ENCODE measurements at places on chromosomes 3 and 15.

- DNase-seq = no peak
Measured at GRCh38 chr3:107855710-107856109, 235.1 kb downstream of the CD47 start.

DNA sequence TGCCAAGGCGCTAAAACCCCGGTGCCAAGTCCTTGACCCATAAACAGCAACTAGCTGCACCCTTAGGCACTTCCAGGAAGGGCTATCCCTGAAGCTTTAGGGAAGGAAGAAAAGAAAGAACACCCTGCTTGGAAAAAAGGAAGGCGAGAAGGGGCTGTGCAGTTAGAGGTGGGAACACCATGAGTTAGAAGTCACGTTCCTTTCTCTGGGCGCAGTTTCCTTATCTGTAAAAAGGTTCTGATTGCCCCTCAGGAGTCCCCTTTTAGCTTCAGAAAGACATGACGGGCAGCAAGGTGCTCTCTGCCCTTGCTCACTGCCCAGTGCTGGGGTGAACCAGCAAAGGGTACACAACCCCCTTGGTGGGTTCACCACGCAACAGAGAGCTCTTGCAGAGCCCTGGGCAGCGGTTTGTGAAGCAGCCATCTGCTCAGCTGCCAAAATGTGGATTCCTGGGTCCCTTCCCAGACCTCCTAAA, 798 bp downstream of the GCHFR start:
- DNase-seq = no peak

GRCh38 chr3:51930439-51930838, 11.3 kb downstream of the RRP9 start:
- no peak for DNase-seq

GRCh38 chr3:190626951-190627620, 113.2 kb downstream of the IL1RAP start:
- DNase-seq = no peak

- no peak for DNase-seq
Measured at GRCh38 chr3:12977117-12977808, 96.0 kb downstream of the IQSEC1 start.

DNA sequence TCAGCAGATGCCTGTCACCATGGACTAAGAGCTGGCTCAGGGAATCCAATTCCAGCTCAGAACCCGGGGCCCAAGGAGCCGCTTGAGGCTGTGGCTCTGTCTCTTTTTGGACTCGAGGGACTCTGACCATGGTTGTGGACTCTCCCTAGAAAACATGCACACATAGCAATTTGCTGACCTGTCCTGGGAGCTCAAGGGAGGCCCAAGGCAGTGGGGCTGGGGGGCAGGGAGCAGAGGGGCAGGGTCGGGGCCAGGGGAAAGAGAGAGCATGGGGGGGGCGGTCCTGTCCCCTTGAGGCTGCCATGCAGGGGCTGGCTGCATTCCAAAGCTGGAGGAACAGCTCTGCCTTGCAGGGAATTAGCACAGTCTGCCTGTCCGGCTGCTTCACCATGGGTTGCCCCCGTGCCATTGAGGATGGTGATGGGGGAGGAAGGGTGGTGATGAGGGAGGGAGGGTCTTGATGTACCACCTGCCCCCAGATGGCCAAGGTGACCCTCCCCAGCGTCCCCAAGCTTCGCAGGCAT, 190.1 kb downstream of the GOLGA6L6 start:
- DNase-seq = peak; percentile 45

GRCh38 chr3:151559736-151560135, 98.9 kb upstream of the IGSF10 start:
- DNase-seq = no peak

GRCh38 chr3:37493485-37494080, 319.2 kb upstream of the LRRFIP2 start:
- no peak for DNase-seq

- no peak for DNase-seq
Measured at GRCh38 chr15:56468401-56468800, 3.5 kb upstream of the MNS1 start.

DNA sequence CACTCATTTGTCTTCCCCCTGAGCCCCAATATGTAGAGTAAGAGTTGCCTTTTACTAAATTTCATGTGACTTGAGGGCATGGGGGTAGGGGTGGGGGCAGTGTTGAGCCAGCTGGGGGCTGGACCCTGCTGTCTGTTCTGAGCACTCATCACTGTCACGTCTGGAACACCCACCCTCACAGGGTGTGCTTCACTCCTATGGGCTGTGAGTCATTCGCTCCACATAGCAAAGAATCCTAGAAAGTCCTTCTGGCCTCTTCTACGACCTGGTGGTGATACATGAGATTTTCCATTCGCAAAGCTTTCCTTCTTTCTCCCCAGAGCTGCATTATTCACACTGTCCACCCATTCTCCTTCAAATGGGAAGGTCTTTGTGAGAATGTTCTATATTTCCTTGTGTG, 43.6 kb upstream of the MGLL start:
- DNase-seq = no peak

DNA sequence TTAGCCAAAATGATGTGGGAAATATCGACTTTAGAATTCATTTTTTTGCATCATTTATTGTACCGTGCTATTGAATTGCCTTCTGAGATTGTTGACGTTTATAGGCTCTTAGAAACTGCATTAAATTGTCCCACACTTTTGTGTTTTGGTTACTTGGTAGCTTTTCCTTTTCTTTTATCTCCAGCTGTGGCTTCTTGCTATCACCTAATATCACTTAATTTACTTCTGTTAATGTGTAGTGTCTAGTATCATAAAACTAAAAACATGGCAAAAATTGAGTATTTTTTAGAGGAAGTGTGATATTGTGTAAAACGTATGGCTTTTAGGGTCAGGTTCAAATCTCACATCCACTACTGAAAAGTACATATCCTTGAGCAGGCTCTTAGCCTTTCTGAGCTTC, 11.2 kb downstream of the TMOD3 start:
- DNase-seq = no peak

DNA sequence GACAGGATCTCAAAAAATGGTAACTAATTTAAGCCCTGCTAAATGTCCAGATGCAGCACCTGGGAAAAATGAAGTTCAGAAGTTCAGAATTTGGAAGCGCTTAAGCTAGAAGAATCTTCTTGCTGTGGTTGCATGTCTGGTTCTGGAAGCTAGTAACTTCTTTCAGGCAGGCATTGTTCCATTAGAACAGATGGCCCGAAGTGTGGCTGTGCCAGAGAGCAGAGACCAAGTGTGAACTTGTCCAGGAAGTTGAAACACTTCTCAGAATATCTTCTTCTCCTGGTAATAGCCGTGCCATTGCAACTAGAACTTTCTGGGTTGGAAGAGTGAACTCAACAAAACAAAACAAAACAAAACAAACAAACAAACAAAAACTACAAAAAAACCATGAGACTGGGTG, 80.0 kb downstream of the MITF start:
- no peak for DNase-seq

DNA sequence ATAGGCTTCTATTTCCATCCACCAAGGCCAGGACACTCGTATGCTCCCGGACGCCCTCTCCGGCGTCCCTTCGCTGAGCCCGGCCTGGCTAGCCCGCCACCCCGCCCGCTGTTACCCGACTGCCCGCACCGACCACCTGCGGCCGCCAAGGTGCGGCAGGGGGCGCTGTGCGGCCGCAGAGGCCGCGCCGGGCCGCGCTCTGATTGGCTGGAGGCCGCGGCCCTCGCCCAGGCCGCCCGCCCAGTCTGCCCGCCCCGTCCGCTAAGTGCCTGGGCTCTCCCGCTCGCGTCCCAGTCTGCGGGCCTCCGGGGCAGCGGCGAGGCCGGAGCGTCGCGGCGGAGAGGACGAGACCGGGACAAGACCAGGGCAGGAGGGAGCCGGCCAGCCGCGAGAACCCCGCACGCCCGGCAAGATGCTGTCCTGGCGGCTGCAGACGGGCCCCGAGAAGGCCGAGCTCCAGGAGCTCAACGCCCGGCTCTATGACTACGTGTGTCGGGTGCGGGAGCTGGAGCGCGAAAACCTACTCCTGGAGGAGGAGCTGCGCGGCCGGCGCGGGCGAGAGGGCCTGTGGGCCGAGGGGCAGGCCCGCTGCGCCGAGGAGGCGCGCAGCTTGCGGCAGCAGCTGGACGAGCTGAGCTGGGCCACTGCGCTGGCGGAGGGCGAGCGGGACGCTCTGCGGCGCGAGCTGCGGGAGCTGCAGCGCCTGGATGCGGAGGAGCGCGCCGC, at the start of gene SYNM:
Gene SYNM, plus strand, starts transcription at position 293 of the 726 bp plus-strand sequence. Its CDS starts 120 bp downstream, at position 413.
- DNase-seq = peak; percentile 94

- DNase-seq = no peak
Measured at GRCh38 chr15:59997070-59997701, 6.9 kb upstream of the FOXB1 start.

- DNase-seq = no peak
Measured at GRCh38 chr3:122019493-122019892, 2.6 kb downstream of the ILDR1 start.

GRCh38 chr3:194184265-194184751, 48.4 kb downstream of the HES1 start:
- no peak for DNase-seq

DNA sequence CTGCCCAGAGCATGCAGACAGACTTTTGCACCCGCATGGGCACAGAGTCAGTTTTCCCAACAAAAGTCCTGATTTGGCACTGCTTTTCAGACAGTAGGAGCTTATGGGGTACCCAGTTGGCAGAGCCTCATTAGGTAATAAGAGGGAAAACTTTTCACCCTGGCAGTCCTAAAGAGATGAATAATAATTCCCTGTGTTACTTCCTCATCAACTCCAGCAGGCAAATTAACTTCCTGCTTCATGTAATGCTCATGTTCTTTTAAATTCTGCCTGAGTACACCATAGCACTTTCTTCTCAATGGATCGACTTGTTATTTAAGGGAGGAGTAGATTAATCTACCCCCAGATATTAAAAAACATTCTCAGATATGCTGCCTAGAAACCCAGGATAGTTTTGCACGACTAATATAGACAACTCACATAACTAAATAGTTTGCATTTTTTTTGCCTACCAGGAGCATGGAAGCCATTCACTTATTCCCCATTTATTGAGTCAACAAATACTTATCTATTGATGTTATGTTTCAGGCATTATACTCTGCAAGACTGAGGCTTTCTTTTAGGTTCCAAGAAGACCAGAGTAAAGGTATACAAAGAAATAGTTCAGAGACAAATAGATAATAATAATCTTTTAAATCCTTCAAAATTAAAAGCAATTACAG, 214.5 kb downstream of the KCNMB2 start:
- no peak for DNase-seq

- DNase-seq = no peak
Measured at GRCh38 chr3:80753021-80753420, 985.2 kb upstream of the ROBO1 start.

DNA sequence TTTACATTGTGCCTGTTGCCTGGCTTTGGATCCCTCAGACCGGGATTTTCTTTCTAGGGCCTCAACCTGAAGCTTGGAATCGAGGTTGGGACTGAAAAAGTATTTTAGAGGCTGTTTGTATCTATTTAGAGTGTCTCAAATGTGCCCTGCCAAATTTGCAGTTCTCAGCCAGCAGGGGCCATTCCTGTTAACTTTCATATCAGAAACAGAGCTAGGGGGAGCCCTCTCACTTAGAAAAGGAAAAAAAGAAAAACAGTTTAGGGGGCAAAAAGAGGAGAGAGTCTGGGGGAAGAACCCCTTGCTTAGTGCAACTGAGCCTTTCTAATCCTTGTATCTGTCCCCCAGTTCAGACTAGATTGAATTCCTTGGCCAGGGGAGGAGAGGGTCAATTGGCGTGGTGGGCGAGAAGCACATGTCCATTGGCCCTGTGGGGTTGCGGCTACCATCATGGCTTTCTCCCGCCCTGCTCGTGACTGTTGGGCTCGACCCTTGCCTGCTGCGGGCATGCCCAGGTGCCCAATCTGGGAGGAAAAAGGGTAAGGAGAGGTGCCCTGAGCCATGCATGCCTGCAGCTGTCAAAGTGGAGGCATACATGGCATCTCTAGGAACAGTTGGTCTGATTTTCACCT, 101.6 kb downstream of the CFAP44 start:
- DNase-seq = no peak

- DNase-seq = no peak
Measured at GRCh38 chr15:38144921-38145320, 107.7 kb upstream of the SPRED1 start.

GRCh38 chr3:32352563-32352962, 39.1 kb upstream of the CMTM7 start:
- DNase-seq = no peak

- DNase-seq = no peak
Measured at GRCh38 chr3:22858486-22858885, 344.6 kb upstream of the UBE2E2 start.

GRCh38 chr3:126880901-126881300, 102.0 kb upstream of the PLXNA1 start:
- DNase-seq = no peak

DNA sequence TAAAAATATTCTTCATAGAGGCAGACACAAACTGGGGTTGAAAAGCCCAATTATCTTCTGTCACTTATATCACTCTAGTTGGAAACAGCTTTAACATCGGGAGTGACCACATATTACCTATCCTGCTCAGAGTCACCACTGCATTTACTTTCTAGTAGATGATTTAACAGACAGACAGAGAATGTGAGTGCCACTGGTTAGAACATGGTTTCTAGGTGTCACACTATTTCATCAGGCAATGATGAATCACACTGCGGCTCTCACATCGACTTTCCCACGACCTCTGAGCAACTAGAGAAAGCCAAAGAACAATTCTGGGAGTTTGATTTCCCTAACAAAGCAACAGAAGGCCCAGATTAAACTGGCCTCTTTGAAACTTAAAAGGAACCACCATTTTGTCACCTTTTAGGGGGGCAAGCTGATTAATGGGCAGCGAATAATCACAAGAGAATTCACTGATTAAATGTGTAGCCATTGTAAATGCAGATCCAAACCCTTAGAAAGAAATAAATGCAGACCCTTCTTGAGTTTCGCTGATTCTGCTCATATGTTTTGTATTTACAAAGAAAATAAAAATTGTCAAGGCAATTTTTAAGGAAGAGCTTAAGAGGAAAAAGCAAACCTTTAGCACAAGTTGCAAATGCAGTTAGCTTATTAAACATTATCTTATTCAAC, 112.6 kb upstream of the KBTBD8 start:
- DNase-seq = no peak

DNA sequence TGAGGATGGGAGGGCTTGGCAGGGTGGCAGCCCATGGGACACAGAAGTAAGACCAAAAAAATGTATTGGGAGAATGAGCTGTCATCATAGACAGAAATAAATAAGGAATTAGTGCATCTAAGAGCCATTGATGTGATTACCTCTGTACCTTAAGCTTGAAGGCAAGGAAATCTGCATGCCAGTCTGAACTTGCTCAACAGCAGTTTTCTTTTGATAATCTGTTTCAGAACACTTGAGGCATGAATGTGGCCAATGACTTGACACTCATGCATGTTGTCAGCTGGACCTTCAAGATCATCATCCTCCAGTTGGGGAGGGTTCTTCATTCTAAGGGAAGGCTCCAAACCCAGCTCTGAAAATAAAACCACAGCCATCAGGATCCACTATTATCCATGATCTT, 148.5 kb downstream of the DCLK3 start:
- no peak for DNase-seq

DNA sequence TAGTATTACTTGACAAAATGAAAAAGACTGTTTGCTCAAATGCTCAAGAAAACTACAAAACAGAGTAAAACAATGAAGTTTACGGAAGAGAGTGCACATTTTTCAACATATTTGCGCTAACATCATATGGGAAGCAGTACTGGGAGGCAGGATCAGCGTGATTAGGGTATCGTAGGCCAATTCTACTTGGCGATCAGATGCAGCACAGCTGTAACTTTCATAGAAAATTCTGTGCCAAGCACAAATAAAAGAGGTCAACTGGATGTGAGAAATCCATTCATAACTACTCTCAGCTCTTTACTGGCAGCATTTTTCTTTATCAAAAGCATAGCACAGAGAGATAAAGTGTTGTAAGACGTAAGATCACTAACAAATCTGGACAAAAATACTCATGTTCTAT, 1196.3 kb upstream of the GBE1 start:
- no peak for DNase-seq
